B cell (primary cell): ENCODE measurements at places on chromosomes 12 and 14. TPM values are rescaled to one million over a fixed set of nuclear protein-coding genes. Genes with fewer than 3 reads are reported as not detected.

- no peaks in the 10 kb centered on the region for H3K36me3 ChIP-seq
- H3K27ac ChIP-seq: no peak overlapping the region
- H3K27me3 ChIP-seq: no peaks in the 10 kb centered on the region
- no peak overlapping the region for H3K4me3 ChIP-seq
Measured at GRCh38 chr14:45868863-45869262, 615.9 kb upstream of the MIS18BP1 start.

Gene PLBD1
- polyA plus RNA-seq: 1.2 and 1.6 TPM in 2 replicates

Gene JAG2
- polyA plus RNA-seq: 0.27 and 0.66 TPM in 2 replicates

DNA sequence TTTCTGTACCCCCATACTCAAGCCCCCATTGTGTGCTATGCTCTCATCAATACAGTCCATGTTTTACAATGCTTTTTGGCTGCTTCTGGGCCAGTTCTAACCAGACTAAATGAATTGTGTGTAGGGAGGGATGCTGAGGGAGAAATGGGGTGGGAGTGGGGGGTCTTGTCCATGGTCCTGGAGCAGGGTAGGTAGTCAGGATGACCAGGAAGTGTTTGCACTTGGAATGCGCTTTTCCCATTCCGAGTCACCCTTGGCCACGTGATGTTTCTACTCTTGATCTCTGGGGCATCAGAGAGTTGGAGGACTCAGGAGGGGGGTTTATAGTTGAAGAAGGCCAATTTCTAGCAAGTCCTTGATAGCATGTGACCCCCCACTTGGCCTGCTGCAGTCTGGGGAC, 1.2 kb upstream of the SMIM41 start:
- no peak overlapping the region for H3K4me3 ChIP-seq
- H3K27ac ChIP-seq: no peak overlapping the region
- peaks cover 57% of the 10 kb centered on the region for H3K36me3 ChIP-seq
- peaks cover 40% of the 10 kb centered on the region for H3K4me1 ChIP-seq
- no peak for DNase-seq
- H3K27me3 ChIP-seq: no peaks in the 10 kb centered on the region

Gene FOXG1
- not detected in 2 replicates for polyA plus RNA-seq

- H3K4me3 ChIP-seq: no peak overlapping the region
- no peak for DNase-seq
- no peaks in the 10 kb centered on the region for H3K27me3 ChIP-seq
Measured at GRCh38 chr12:42859612-42860011, 270.1 kb upstream of the PRICKLE1 start.

DNA sequence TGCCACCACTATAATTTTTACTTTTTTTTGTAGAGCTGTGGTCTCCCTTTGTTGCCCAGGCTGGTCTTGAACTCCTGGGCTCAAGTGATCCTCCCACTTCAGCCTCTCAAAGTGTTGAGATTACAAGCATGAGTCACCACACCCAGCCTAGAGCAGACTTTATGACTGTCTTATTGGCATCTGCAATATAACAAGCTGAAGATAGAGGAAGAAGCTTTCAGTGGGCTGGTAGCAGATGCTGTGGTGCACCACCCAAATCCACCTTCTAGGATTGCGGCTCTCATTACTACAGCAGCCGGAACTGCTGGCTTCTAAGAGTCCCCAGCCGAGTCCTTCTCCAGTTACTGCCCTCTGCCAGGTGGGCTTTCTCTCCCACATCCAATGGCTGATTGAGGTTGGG, 7.6 kb upstream of the STK38L start:
- no peaks in the 10 kb centered on the region for H3K36me3 ChIP-seq
- H3K27me3 ChIP-seq: no peaks in the 10 kb centered on the region
- H3K4me3 ChIP-seq: no peak overlapping the region
- peaks cover 16% of the 10 kb centered on the region for H3K4me1 ChIP-seq

Gene FOXA1
- not detected in 2 replicates for polyA plus RNA-seq

Gene SSPN
- 8.1 and 18.3 TPM in 2 replicates for polyA plus RNA-seq

- H3K27ac ChIP-seq: no peak overlapping the region
- DNase-seq: no peak
- H3K4me3 ChIP-seq: no peak overlapping the region
- no peaks in the 10 kb centered on the region for H3K36me3 ChIP-seq
- no peaks in the 10 kb centered on the region for H3K4me1 ChIP-seq
- H3K27me3 ChIP-seq: no peaks in the 10 kb centered on the region
Measured at GRCh38 chr14:83828406-83828805, 1701.5 kb upstream of the FLRT2 start.

Gene OR6C2
- not detected in 2 replicates for polyA plus RNA-seq

DNA sequence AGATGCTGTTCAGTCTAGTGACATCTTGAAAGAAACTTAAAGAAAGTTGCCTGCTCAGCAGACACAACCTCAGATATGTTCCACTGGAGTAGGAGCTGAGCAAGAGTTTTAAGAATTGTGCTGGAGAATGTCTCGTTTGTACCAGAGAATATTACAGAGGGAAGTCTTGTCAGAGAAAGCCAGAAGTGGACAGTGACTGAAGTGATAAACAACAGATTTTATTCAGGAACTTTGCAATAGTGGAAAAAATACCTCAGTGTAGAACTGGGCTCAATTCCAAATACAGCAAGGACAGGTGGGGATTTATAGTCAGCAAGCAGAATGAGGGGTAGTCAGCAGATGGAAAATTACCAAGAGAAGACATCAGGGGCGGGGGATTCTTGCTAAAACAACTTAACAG, 18.6 kb downstream of the ZDHHC17 start:
- no peak for DNase-seq
- peaks cover 3% of the 10 kb centered on the region for H3K36me3 ChIP-seq
- no peak overlapping the region for H3K27ac ChIP-seq
- H3K4me1 ChIP-seq: peaks cover 16% of the 10 kb centered on the region
- no peaks in the 10 kb centered on the region for H3K27me3 ChIP-seq

DNA sequence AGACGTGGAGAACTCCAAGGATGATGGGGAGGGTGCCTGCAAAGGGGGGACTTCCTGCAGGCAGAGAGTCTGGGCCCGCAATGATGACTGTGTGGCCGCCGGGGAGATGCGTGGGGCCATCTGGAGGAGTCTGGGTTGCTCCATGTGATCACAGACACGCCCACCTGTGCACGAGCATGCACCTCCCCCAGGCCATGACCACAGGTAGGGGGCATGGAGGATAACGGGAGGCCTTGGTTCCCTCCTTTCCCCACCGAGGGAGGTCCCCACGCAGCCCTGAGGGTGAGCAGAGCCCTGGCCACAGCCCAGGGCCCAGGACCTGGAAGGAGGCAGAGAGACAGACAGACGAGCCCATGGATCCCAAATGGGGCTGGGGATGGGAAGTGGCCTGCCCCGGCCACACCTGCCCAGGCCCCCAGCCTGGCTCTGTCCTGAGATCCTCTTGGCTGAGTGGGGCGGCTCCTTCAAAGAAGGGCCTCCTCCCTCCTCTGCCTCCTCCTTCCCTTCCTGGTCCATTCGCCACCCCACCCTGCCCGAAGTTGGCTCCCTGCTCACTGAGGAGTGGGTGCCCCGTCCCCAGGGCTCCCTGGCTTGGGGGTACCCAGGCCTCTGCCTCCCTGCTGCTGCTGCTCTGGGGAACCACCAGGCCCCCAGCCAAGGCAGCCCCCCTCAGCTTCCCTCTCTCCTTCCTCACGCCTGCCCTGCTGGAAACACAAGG, 138.2 kb downstream of the CALM1 start:
- H3K27me3 ChIP-seq: no peaks in the 10 kb centered on the region
- H3K4me3 ChIP-seq: no peak overlapping the region
- no peaks in the 10 kb centered on the region for H3K36me3 ChIP-seq

DNA sequence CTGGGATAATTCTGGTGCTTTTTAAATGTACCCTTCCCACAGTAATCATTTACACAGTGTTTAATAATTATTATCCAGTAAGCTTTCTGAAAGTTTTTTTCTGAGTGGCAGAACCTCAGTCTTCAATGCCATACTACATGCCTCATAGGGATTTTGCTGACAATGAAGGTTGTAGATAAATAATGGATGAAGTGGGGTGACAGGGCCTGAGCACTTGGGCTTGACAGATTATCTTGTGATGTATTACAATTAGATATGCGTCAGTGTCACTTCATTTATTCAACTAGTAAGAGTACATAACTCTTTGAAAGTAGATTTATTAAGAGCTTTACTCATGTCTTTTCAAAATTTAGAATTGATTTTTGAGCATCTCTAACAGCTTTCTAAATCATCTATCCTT, 176.1 kb downstream of the PDZRN4 start:
- DNase-seq: no peak
- no peak overlapping the region for H3K27ac ChIP-seq
- no peaks in the 10 kb centered on the region for H3K27me3 ChIP-seq
- no peak overlapping the region for H3K4me3 ChIP-seq
- H3K4me1 ChIP-seq: no peaks in the 10 kb centered on the region

GRCh38 chr12:64098709-64099354, 123.3 kb downstream of the KICS2 start:
- H3K36me3 ChIP-seq: no peaks in the 10 kb centered on the region
- DNase-seq: no peak
- no peaks in the 10 kb centered on the region for H3K4me1 ChIP-seq
- H3K27me3 ChIP-seq: no peaks in the 10 kb centered on the region

DNA sequence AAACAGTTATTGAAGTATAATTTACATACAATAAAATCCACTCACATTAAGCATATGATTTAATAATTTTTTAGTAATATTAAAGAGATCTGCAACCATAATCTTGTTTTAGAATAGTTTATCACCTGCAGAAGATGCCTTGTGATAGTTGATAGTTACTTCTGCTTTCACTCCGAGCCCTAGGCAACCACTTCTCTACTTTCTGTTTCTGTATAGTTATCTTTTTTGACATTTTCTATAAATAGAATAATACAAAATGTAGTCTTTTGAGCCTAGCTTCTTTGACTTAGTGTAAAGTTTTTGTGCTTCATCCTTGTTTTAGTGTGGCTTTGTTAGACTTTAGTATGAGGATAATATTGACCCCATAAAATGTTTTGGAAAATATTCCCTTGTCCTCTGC, 111.0 kb downstream of the MNAT1 start:
- H3K27ac ChIP-seq: peak overlapping the region; percentile 80
- DNase-seq: peak; percentile 68
- no peaks in the 10 kb centered on the region for H3K36me3 ChIP-seq
- peaks cover 16% of the 10 kb centered on the region for H3K4me1 ChIP-seq
- no peaks in the 10 kb centered on the region for H3K27me3 ChIP-seq
- no peak overlapping the region for H3K4me3 ChIP-seq

DNA sequence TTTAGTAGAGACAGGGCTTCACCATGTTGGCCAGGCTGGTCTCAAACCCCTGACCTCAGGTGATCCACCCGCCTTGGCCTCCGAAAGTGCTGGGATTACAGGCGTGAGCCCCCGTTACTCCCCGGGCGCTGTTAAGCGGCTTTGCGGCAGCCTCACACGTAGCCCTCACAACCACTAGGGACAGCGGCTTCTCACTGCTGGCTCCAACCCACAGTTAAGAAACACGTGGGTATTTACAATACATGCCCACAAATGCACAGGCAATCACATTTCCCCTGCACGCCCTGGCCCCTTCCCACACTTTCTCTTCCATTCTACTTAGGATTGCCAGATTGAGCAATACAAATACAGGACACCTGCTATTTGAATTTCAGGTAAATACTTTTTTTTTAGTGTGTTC, 37.0 kb upstream of the EIF5 start:
- H3K4me3 ChIP-seq: no peak overlapping the region
- no peak for DNase-seq
- H3K36me3 ChIP-seq: no peaks in the 10 kb centered on the region
- H3K27ac ChIP-seq: no peak overlapping the region
- H3K27me3 ChIP-seq: no peaks in the 10 kb centered on the region
- H3K4me1 ChIP-seq: no peaks in the 10 kb centered on the region

Gene DCAF11
- polyA plus RNA-seq: 64.5 and 66.7 TPM in 2 replicates

Gene MUCL1
- not detected in 2 replicates for polyA plus RNA-seq

- no peak overlapping the region for H3K27ac ChIP-seq
- H3K27me3 ChIP-seq: no peaks in the 10 kb centered on the region
- H3K4me1 ChIP-seq: no peaks in the 10 kb centered on the region
- H3K36me3 ChIP-seq: no peaks in the 10 kb centered on the region
- no peak overlapping the region for H3K4me3 ChIP-seq
Measured at GRCh38 chr12:29545102-29545467, 47.6 kb upstream of the OVCH1 start.

Gene ANO4
- not detected in 2 replicates for polyA plus RNA-seq

Gene KRT83
- polyA plus RNA-seq: not detected in 2 replicates

- no peaks in the 10 kb centered on the region for H3K36me3 ChIP-seq
- DNase-seq: no peak
- H3K4me3 ChIP-seq: no peak overlapping the region
- peaks cover 2% of the 10 kb centered on the region for H3K27me3 ChIP-seq
- no peak overlapping the region for H3K27ac ChIP-seq
- peaks cover 3% of the 10 kb centered on the region for H3K4me1 ChIP-seq
Measured at GRCh38 chr14:85532374-85533022, 2.6 kb downstream of the FLRT2 start.

DNA sequence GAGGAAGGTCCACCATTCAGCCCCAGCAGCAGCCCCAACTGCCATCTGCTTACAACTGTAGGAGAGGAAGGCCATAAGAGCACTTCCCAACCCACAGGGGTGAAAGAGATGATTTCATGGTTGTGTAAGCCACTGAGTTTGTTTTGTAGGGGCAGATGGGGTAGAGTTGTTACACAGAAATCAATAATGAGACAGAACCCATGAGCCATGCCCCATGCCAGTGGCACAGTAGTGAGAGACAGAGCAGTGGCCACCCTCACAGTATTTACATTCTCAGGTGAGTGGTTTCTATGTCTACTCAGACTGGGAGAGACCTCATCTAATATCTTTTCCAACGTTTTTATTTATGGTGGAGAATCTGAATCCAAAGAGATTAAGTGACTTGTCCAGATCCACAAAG, 68.6 kb downstream of the NUAK1 start:
- H3K27ac ChIP-seq: no peak overlapping the region
- no peaks in the 10 kb centered on the region for H3K36me3 ChIP-seq
- H3K27me3 ChIP-seq: no peaks in the 10 kb centered on the region

DNA sequence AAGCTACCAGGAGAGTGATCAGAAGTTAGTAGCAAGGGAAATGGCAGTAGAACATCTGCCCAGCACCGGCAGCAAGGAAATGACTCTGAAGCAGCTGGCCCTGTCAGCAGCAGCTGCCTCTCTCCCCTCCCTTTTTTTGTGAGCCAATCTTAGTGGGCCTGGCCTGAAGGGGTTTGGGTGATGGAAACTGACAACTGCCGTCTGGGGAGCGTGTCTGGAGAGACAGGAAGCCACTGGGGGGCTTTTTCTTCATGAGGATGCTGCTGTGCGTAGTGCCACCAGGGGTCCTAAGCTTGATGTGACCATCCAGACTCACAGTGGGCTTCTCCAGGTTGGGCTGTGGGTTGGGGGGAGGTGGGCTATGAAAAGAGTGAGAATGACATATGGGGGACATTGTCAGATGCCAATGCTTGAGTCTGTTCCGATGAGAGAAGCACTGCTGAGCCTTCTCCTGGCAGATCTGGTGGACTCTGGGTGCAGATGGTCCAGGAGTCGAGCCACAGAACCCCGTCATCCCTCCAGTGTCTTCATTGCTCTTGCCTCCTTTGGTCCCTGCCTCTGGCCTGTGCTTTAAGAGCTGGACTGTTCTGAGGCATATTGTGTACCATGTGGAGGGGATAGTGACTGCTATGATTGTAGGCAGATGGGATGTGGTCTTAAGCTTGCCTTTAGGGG, 87.6 kb upstream of the HIF1A start:
- H3K4me3 ChIP-seq: no peak overlapping the region
- H3K27me3 ChIP-seq: no peaks in the 10 kb centered on the region
- peak; percentile 44 for DNase-seq

Gene PXMP2
- polyA plus RNA-seq: 3.8 and 4.3 TPM in 2 replicates

Gene PAPLN
- 0.69 and 1.2 TPM in 2 replicates for polyA plus RNA-seq

GRCh38 chr12:30286345-30286926, 409.2 kb downstream of the IPO8 start:
- H3K36me3 ChIP-seq: no peaks in the 10 kb centered on the region
- H3K4me3 ChIP-seq: no peak overlapping the region
- H3K27ac ChIP-seq: no peak overlapping the region
- no peak for DNase-seq
